Spinal cord (tissue), 10 donors: ENCODE measurements at places on chromosomes 3 and 15.

DNA sequence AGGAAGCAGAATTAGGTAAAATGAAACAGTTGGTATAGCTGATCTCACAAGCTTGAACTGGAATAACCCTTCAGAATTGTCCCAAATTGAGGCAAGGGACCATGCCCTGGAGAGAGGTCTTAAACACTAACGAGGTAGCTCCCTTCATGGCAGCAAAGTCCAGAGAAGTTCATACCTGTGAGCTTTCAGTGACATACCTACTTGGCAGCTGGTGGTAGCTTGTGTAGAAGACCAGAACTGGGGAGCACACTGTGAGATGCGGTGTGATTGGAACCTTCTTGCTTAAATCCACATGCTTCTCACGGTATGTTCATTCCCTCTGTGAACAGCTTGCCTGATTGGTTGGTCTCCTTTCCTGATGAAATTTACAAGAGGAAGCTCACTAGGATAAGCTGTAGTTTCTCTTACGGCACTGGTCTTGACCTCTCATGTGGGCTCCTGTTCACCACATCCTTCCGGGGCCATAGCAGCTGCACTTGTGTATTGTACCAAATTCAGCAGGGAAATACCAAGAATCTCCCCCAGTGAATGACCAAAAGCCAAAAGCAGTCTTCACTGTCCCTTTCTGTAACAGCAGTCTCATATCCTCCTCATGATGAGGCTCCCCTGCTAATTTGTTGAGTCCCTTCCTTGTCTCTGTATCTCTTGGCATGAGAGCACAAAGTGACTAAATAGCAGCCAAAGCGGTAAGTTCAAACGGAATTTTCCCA, 483.7 kb upstream of the FRG2C start:
- DNase-seq: no peak

GRCh38 chr3:74516019-74516418, 98.4 kb downstream of the CNTN3 start:
- no peak for DNase-seq

- DNase-seq: no peak
Observed at GRCh38 chr3:192156382-192156781, 571.0 kb downstream of the FGF12 start.

- no peak for DNase-seq
Observed at GRCh38 chr3:197201791-197202452, 96.5 kb downstream of the DLG1 start.

- DNase-seq: no peak
Observed at GRCh38 chr3:100730524-100730923, 21.2 kb downstream of the TFG start.

DNA sequence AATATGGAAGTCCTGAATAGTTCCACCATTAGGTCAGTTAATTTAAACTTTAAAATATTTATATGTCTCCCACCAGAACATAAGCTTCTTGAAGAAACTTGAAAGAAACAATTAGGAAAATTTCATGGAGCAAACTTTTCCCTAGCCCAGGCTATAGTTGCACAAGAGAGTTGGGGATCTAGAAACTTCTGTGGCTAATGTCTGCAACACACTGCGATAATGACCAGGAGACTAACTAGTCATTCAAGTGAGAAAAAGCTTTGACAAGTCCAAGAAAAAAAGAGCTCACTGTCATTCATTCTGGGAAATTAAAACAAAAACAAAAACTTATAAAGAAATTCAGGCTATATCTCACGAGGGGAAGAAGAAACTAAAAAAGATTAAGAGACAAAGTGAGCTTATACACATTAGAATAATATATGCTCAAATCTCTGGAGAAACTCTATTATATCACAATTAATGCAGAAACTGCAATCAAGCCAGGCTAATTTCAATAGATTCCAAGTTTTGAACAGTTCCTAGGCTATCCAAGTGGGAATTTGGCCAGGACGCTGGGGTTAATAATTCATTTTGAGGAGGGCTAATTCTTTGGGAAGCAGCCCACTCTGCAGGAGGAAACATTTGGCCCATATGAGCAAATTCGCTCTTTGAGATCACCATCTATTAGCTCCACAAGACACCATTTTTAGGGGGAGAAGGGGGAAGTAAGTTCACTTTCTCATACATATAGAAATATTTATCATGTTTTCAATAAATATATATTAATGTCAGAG, 134.6 kb downstream of the MEIS2 start:
- DNase-seq: no peak

GRCh38 chr3:151751161-151751560, 17.4 kb downstream of the AADACL2 start:
- DNase-seq: no peak

GRCh38 chr3:17013050-17013449, 128.3 kb downstream of the PLCL2 start:
- DNase-seq: no peak

- no peak for DNase-seq
Observed at GRCh38 chr3:76888856-76889255, 151.0 kb upstream of the ROBO2 start.

- no peak for DNase-seq
Observed at GRCh38 chr3:28467414-28467813, 118.8 kb upstream of the AZI2 start.

- no peak for DNase-seq
Observed at GRCh38 chr15:55221090-55222011, 24.6 kb upstream of the RSL24D1 start.

DNA sequence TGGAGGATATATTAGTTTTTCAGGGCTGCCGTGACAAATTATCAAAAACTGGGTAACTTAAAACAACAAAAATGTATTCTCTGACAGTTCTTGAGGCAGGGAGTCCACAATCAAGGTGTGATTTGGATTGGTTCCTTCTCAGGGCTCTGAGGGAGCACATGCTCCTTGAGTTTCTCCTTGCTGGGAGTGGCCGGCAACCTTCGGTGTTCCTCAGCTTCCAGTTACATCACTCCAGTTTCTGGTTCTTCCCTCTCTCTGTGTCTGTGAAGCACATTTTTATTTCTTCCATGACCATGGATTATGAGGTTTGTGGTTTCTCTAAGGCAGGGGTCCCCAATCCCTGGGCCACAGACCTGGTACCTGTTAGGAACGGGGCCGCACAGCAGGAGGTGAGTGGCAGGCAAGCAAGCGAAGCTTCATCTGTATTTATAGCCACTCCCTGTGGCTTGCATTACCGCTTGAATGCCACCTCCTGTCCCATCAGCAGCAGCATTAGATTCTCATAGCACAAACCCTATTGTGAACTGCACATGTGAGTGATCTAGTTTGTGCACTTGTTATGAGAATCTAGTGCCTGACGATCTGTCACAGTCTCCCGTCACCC, 24.3 kb downstream of the LRRC28 start:
- no peak for DNase-seq

GRCh38 chr3:124767264-124767663, 37.0 kb downstream of the UMPS start:
- no peak for DNase-seq

DNA sequence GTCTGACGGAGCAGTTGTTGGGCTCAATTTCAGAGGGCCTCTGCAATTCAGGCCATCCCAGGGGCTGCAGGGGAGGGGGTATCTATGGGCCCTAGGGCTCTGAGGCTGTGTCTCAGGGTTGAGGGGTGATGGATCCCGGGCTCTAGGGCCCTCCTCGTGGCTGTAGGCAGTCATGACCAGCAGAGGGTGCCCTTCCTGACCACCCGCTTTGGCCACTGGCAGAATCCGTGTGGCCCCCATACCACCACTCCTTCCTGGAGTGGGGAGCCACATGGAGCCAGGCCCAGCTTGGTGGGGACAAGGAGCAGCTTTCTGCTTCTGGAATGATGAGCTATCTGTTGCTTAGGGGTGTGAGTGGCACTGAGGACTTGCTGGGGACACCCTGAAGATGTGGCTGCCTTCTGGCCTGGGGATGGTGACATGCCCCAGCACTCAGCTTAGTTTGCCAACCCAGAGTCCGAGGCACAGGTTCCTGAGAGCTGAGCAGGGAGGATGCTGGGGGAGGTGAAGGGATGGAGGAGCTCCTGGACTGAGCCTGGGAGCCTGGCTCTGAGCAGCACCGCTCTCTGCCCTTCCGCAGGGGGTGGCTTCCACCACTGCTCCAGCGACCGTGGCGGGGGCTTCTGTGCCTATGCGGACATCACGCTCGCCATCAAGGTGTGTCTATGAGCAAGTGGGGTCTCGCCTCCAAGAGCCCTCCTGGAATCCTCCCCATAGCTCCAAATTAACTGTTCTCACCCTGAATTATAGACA, 20.2 kb downstream of the HDAC11 start:
- DNase-seq: no peak

GRCh38 chr3:108441518-108441917, 68.9 kb downstream of the MYH15 start:
- no peak for DNase-seq
